ENCODE measurements at places on chromosomes 3 and 15.
A peak's percentile ranks its signal among the peaks of the same experiment; 100 is the strongest.

DNA sequence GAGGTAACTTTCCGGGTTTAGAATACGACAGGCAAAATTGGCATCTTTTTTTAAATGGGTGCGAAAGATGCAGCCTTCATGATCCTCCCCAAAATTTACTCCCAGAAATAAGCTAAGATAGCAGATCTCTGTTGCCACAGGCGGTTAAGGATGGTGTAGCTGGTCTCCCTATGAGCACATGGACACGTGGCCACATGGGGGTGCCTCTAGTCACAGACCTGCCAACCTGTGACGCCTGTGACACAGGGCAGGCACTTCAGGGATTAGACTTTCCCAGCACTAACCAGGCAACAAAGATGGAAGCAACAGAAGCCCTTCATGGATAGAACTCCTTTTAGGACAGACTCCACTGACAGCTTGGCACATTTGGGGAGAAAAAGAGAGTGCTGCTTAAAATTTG, 320.3 kb downstream of the THSD4 start:
- DNase-seq, result no peak

- peak; percentile 11 for DNase-seq
Measured at GRCh38 chr15:55108858-55109518, 87.8 kb downstream of the RSL24D1 start.

DNA sequence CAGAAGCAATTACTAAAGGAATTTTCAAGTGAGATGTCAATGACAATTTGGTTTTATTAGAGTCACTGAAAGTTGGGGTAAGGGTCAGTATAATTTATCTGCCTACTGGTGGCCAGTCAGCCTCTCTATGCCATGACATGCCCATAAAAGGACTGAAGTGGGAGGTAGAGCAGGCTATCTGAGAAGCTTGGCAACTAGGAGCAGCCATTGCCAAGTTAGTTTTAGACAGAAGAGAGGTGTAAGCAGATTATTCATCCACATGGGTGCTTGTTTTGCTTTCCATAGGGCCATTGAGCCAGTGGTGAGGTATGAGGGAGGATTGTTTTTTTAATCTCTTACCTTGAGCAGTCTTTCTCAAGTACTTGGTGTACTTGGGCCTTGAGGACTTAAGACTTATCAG, 8.1 kb upstream of the RBP1 start:
- no peak for DNase-seq

DNA sequence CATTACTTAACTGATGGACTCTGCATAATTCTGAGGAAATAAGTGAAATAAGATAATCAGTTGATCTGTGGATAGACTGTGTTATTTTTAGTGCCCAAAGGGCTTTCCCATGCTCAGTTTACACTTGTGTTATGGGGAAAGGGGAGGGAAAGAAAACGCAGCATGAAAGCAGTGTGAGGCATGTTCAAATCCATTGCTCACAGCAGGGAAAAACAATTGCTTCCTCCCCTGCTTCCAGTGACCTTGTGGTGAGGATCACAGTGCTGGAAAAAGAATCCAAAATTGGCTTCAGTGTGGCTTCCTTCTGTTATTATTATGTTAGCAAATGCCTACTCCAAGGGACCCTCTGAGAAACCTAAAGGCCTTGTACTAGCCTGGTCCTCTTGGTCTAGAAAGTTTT, 285.1 kb upstream of the CDIN1 start:
- DNase-seq, result no peak

DNA sequence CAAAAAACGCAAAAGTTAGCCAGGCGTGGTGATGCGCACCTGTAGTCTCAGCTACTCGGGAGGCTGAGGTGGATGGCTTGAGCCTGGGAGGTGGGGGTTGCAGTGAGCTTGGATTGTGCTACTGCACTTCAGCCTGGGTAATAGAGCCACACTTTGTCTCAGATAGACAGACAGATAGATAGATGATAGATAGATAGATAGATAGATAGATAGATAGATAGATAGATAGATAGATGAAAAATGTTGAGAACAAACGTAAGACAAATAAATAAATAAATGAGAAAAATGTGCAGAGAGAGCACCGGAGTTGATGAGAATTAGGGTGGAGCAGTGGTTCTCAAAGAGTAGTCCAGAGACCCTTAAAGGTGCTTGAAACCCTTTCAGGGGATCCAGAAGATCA, 58.4 kb upstream of the ARL8B start:
- DNase-seq, result no peak

- no peak for DNase-seq
Measured at GRCh38 chr3:126277629-126278378, 79.4 kb downstream of the KLF15 start.

GRCh38 chr15:98286831-98287230, 326.3 kb downstream of the ARRDC4 start:
- DNase-seq, result no peak

GRCh38 chr3:20772869-20773268, 586.9 kb upstream of the SGO1 start:
- no peak for DNase-seq

DNA sequence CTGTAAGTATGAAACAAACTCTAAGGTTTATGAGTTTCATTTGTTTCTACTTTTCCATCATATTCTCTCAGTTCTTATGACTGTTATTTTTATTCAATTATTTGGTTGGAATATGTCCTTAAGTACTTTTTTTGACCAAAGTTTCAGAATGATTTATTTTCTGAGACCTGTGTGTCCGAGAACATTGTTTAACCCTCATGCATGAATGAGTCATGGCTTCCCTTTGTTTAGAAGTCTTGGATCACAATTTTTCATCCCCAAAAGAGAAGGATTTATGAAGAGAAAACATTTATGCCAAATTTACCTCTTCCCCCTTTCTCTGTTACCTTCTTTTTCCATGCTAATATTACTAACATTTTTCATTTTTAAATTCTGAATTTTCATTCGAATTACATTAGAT, 518.0 kb upstream of the NR2F2 start:
- no peak for DNase-seq

DNA sequence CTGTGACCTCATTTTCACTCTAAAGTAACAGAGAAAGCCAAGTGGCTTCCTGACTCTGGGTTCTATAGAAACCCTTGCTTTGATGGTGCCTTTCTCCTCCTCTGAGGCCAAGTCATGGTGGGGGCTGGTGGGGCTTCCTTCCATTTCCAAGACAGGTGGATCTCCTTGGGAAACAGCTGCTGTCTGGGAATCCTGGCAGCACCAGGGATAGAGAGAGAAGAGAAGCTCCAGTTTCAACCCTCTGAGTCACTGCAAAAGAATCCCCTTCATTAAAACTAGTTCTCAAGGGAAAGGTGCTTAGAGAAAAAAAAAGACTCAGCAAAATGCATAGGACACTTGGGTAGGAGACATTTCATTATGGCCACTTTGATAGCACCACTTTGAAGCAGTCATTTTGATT, 614.4 kb downstream of the FHIT start:
- DNase-seq, result no peak

DNA sequence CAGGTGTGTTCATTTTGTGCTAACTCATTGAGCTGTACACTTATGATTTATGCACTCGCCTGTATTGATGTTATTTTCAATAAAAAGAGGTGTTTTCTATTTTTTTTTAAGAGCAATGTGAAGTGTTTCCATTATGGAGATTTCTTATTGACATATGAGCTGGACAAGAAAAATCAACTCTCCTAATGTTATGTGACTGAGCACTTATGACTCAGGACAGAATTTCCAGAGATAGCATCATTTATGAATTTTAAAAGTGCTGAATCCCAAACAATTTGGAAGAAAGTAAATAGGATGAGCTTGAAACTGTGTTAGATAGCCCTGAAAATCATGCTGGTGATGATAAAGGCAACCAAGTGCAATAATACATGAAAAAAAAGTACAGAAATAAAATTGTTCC, 118.9 kb downstream of the RFTN1 start:
- no peak for DNase-seq

Measured in stimulated activated CD8-positive, alpha-beta memory T cell treated with anti-CD3 and anti-CD28 coated beads, Interleukin-4, amount 100 ng/mL, for 1 hour (primary cell).